Substantia nigra (tissue), 51 donors: ENCODE measurements at places on chromosomes 12 and 14.

DNA sequence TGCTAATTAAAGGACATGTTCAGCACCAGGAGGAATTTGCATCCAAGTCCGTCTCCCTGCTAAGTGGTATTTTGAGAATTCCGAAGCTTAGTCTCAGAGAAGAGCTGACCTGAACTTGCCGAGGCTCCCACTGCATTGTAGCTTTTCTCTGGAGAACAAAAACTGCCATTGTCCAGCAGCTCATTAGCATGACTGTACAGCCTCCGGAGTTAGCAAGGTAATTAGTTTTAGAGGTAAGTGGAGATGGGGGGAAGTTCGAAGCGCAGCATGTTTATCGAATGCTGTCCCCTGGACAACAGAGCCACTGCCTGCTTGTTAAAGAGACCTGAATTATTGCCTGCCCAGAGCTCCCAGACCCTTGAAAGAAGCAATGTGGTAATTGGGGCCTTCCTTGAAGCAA, 160.3 kb upstream of the PELI2 start:
- DNase-seq: no peak

- no peak for DNase-seq
Observed at GRCh38 chr12:10030446-10030845, at the start of gene CLEC9A. Gene CLEC9A, plus strand, starts transcription at chr12:10030682. Its CDS starts 22,006 bp downstream, at chr12:10052688.

- DNase-seq: no peak
Observed at GRCh38 chr12:21265932-21266331, 68.8 kb downstream of the SLCO1A2 start.

DNA sequence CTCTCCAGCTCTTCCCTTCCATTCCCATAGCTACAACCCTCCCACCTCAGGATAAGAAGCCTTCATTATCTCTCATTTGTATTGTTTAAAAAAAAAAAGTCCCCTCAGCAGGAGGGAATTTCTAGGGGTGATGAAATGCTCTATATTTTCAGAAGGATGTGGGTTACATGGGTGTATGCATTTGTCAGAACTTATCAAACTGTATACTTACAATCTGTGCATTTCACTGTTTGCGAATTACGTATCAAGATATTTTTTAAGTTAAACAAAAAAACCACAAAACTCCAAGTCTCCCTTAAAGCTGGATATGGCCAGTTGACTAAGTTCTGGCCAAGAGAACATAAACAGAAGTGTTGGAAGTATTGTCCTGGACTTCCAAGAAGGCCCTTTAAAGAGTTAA, 2.0 kb upstream of the FKBP11 start:
- no peak for DNase-seq

DNA sequence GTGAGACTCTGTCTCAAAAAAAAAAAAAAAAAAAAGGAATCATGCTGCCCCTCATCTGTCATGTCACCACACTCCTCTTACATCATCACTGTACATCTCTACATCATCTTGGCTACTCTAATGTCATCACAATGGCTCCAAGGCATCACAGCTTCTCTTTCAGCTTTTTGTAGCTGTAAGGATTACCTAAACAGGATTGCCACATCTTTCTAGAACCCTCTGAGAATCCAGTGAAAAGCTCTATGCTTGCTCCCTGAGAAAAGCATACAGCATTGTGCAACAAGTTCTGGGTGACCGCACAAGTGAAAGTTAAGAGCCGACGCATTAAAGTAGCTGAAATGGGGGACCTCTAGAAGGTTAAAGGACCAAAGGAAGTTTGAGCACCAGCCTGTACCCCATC, 272.5 kb downstream of the C12orf50 start:
- DNase-seq: no peak

DNA sequence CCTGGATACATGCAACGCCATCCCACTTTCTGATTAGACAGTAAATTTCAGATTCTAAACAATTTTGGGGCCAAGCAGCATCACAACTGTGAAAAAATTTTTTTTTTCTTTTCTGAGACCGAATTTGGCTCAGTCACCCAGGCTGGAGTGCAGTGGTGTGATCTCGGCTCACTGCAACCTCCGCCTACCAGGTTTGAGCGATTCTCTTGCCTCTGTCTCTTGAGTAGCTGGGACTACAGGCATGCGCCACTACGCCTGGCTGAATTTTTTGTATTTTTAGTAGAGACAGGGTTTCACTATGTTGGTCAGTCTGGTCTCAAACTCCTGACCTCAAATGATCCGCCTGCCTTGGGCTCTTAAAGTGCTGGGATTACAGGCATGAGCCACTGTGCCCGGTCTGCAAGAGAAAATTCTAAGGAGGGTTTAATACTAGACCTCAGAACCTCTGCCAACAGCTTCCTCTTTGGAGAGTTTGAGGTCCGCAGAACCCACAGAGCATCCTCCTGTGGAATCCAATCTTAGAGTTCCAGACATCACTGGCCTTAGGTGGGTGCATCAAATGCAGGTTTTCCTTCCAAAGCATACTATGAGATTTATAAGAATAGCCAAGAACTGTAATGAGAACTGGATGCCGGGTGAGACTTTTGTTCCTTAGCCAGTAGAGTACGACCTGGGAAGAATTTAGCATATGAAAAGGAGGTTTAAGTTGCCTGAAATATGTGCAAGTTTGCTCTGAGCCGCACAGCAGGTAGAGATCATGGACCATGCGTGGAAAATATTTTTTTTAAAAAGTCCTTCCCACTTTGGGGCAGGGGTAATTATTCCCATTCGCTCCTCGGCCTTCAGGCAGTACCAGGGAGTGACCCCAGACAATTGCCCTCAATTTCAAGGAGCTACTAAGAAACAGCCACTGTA, 7.8 kb upstream of the PHC1 start:
- no peak for DNase-seq

- DNase-seq: no peak
Observed at GRCh38 chr14:64948612-64949210, 6.2 kb upstream of the GPX2 start.

DNA sequence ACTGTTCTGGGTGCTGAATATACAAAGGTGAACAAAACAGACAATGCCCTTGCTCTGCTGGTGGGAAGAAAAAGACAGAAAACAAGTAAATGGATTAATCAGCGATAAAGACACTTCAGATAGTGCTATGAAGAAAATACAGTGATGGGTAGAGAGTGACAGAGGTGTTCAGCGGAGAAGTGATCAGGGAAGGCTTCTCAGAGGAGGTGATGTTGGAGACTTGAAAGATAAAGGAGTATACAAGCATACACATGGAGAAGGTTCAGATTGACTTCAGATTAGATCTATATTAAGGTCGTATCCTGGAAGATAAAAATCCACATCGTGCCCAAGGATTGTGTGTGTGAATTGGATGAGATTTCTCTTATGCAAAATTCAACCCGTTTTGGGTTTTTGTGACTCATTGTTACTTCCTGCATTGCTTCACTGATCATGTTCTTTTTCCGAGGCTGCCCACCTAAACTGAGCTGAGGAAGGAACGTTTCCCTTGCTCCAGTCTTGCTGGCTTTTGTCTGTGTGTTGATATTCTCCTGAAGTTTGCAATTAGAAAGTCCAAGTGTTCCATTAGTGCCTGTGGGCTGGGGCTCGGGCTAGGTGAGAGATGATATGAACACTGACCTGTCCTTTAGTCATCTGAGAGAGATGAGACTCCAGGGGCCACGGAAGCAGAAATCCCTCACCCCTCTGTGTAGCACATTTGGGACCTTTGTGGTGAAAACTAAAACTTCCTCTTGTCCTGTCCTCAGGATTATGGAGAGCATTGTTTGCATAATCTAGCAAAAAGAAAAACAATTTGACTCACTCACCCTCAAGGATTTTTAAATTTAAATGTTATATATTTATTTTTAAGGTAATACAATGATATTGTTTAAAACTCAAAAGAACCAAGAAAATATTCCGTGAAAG, 27.6 kb downstream of the PLXNC1 start:
- no peak for DNase-seq

DNA sequence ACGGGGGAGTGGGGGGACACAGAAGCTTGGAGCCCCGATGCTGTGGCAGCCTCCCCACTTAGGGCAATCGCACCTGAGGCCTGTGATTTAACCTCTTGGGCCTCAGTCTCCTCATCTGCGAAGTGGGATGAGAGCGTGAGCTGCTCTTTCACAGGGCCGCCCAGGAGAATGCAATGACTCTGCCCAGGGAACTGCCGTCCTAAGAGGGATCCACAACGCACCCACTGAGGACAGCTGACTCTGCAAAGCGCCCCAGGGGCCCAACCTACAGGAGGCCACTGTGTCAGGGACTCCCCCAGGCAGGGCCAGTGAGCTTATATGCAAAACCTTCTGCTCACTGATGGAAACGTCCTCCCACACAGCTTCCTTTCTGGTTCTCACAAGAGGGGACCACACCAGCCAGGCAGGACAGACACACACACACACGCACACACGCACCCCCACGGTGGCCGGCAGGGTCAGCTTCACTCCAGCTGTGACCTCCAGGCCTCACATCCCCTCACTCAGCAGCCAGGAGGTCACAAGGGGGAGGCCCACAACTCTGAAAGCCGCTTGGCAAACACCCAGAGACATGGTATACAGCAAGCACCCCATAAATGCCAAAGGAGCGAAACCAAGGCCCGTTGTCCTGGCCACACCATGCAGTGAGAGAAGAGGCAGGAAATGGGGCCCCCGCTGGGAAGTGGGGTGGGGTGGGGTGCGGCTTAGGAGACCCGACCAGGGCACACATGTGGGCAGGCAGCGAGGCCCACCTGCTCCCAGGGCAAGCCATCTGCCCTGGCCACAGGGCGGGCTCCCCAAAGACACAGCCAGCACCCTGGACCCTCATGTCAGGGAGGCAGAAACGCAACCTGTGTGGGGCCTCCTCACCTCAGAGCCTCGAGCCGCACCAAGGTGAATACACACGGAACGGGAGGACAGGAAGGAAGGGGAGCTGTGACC, 73.3 kb downstream of the NCOR2 start:
- no peak for DNase-seq

- no peak for DNase-seq
Observed at GRCh38 chr12:70255311-70255710, 12.1 kb downstream of the CNOT2 start.

DNA sequence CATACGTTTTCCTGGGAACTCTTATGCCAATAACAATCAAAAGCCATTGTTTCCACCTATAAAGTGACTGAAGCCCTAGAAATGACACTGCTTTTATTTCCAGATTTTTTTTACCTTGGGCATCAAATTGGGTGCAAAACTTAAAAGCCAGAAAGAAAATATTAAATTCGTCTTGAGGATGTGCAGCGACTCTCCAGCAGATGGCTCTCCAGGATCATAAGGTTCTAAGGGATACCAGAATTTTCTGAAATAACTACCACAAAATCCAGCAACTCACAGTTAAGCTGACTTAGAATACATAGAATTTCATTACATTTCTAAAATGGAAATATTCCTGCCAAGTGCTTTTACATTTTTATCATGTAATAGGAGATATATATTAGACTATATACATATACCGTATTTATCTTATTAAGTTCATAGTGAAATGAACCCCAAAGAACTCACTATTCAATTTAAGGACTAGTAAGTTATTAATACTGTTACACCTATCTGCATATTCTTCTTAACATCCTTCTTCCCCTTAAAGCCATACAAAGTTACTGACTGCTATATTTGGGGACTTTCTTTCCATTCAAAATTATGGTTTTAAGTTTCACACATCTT, 44.0 kb downstream of the ARMH4 start:
- no peak for DNase-seq

DNA sequence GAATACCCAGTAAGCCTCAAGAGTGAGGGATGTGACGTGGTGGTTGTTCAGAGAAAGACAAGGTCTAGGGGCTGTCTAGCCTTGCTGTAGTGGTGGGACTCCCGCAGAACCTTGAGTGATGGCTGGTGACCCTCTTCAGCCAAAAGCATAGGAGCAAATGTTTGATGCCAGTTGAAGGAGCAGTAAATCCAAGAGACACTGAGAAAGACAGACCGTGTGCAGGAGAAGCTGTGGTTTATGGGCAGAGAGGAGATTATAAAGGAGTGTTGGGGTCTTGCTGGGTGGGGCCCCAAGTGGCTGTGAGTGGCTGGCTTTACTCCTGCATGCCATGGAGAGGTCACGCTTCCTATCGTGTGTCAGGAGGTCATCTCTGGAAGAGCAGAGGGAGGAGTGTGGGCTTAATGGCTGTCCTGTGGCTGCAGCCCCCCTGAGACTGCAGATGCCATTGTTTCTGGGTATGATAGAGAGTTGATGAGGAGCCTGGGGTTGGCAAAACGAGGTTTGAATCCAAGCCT, 152.0 kb upstream of the CCND2 start:
- DNase-seq: no peak

DNA sequence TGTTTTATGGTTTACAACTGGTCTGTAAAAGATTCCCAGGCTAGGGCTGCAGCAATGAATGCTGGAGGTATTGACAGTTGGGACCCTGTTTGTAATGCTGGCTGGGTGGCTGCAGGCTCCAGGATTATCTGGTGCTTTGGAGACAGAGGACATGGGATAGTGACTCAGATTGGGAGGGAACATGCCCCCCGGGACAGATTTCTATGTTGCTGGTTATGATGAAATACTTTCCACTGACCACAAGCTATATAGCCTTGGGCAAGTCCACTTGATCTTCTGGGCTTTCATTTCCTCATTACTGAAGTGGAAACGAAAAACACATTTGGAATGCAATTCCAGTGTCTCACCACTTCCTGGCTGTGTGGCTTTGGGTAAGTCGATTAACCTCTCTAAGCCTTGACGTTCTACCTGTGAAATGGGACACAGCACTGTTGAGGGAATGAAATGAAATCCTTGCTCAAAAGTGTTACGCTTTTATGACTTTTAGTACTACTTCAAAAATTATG, 6.3 kb upstream of the TPCN1 start:
- no peak for DNase-seq

- no peak for DNase-seq
Observed at GRCh38 chr12:58777815-58778214, 142.5 kb downstream of the LRIG3 start.

- no peak for DNase-seq
Observed at GRCh38 chr14:28161040-28161439, 605.5 kb upstream of the FOXG1 start.

DNA sequence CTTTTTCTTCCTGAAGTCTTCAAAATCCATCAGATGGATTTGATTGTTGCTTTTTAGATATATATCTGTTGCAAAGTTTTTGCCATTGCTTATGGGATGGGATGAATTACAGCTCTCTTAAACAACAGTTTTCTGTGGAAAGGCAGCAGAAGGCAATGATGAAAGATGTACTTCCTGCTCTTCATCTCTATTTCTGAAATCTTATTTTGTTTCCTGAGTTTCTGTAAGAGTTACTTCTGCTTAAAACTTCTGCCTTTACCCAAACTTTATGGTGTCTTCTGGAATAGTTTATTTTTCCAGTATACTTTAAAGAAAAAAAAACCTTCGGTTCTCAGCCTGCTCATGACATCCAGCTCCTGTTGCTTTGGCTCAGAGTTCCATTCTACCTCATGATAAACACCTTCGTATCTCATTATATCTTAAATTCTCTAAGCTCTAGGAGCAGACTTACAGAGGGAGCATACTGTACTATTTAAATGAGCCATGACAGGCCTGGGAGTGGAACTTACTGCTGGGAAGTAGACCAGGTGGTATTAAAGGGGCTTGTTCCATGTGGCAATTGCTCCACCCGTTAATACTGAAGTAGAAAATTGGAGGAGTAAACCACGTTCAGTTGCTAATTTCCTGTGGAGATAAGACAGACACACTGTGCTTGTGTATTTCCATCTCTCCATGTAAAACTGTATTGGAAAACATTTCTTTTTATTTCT, 288.4 kb downstream of the FBXL14 start:
- DNase-seq: no peak

GRCh38 chr12:121796855-121797751, 3.6 kb upstream of the RHOF start:
- peak; percentile 81 for DNase-seq
